ENCODE measurements at places on chromosomes 5 and 9.

DNA sequence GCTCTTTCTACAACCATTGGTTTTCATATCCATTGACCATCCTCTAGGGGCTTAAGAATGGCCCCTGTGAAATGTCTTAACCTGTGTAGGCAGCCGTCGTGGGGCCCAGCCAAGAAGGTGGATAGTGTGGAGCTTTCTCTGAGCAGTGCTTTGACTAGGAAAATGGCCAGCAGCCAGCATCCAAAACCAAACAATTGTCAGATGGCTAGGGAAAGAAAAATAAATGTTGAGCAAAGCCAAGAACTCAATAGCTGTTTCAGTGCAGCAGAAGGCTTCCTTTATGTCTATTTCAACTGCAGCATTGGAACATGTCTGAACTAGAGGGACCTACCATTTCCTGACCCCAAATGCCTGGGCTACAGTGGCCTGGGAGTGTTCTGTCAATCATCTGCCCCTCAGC lies 374.9 kb downstream of the TLE4 start:
- DNase-seq = no peak

GRCh38 chr9:35882263-35882848 lies 12.2 kb upstream of the OR13J1 start:
- peak; percentile 84 for DNase-seq

- no peak for DNase-seq
These were observed 254.7 kb upstream of the SLC30A5 start for GRCh38 chr5:68839019-68839552.

- no peak for DNase-seq
These were observed 32.1 kb upstream of the MVB12B start for GRCh38 chr9:126294331-126295081.

DNA sequence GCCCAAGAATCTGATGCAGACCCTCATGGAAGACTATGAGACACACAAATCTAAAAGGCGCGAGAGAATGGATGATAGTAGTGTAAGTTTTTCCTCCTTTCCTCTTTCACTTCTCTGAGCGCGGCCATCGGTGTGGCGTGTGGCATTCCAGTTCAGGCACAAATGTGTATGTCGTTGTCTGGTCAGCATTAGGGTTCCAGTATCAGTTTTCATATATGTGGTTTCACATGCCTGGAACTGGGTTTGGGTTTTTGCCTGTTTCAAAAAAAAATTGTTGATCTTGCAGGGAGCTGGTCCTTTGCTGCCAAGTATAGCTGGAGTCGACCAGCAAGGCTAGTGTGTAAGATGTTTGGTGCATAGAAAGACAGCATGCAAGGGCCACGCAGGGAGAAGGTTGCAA lies 51.5 kb downstream of the C9orf152 start:
- DNase-seq = no peak

- no peak for DNase-seq
These were observed 24.2 kb downstream of the C9orf50 start for GRCh38 chr9:129596541-129597331.

DNA sequence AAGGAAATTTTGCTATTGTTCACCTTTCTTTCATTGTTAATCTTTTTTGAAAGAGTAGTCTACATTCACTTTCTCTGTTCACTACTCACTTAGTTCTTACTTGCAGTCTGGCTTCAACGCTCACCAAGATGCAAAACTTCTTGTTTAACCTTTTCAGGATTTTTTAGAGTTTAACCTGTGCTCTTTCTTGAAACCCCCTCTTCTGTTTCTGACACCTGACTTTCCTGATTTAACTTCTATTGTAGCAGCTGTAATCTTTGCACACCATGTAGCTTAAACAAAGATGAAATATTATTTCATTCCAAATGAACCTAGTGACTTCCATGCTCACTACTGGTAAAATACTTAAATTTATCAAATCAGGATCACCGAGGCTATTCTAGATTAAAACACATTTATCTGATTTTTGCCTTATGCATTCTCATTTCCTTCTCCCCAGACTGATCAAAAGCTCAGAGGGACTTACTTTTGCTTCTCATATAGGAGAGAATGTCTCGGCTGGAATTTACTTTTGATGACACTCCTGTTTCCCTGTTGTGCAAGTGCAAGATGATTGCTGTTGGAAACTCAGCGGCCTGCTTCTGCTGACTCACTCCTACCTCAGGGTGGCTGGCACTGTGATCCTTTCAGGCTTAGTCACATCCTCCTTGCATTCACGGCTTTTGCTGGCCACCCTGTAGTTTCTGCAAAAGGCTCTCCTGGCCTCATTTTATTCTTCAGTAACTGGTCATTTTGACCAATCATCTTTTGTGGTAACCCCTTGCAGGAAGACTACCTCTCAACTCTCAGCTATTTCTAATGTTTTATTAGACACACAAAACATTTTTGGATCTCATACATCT lies 109.3 kb upstream of the IFNE start:
- no peak for DNase-seq

DNA sequence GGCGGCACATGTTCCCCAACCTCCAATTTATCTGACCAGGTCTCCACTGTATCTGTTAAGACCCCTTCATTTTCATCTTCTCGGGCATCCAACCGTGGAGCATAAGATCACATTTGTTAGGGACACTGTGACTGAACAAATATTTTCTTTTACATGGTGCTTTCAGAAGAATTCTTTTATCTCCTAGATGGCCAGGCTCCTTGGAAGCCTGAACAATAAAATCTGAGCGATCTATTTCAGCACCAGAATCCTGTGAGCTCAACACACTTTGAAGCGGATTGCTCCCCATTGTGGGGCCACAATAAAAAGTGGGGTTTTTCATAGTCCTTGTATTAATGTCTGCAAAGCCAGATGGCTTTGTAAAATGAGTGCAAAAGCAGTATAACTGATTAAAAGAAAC lies 273.7 kb downstream of the CD180 start:
- no peak for DNase-seq

DNA sequence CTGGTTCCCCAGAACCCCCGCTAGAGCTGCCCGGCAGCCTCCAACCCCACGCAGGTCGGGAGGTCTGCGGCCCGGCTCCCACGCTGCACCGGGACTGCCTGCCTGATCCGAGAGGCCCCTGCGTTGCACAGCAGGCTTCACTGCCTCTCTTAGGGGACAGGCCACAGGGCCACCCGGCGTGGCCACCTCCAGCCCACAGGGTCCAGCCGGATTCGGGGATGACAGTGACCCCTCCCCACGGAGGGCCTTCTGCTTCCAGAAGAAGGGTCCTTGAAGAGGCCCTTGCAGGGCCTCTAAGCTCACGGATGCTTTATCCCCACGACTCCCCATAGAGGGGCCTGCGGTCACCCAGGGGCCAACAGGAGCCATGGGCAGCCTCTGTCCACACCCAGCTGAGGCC lies 66.1 kb upstream of the PPP1R26 start:
- no peak for DNase-seq

- no peak for DNase-seq
These were observed 93.8 kb downstream of the ZNF354C start for GRCh38 chr5:179153921-179154345.

GRCh38 chr5:81749561-81750307 lies 1.2 kb downstream of the SSBP2 start:
- DNase-seq = peak; percentile 39

GRCh38 chr9:109286571-109286977 lies 34.3 kb downstream of the EPB41L4B start:
- no peak for DNase-seq

GRCh38 chr5:143226361-143226760 lies 177.1 kb downstream of the NR3C1 start:
- DNase-seq = no peak

GRCh38 chr9:8186560-8186959 lies 387.0 kb upstream of the DMAC1 start:
- DNase-seq = no peak

DNA sequence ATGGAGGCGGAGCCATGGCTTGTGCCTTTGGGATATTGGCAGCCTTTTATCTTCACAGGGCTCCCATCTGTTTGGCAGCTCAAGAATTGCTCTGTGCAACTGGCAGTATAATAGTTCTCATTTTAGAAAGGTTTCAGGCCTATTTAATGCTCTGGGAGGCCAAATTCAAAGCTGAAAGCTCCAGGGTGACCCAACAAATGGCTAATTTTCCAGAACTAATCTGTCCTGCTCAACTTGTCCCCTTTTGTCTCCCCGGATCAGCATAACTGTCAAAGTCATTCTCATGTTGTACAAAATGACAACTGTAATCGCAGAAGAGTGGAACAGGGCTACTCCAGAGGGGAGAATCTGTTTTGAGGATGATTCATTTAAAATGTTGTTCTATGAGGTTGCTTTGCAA lies 52.6 kb upstream of the CXCL14 start:
- no peak for DNase-seq

GRCh38 chr5:88049737-88050136 lies 218.9 kb downstream of the TMEM161B start:
- DNase-seq = no peak

DNA sequence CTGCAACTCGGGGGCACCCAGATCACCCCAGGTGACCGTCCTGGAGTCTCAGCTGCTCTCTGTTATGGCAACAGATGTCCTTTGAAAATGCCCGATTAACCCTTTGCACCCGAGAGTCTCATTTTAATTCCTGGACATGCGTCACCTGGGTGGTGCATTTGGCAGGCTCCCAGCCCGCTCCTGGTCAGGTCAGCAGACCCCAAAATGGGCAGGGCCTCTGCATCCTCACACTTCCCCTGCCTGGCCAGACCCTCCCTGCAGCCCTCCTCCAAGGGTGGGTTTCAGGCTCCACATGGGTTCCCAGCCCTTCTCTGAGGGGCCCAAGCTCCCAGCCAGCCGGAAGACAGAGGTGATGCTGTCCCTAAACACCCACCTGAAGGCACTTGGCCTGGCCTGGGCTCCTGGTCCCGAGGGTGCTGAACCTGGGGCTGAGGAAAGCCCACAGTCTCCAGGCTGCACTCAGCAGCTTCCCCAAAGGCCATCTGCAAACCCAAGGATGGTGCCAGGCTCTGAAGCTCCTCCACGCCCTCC lies 69.4 kb downstream of the PSMB7 start:
- peak; percentile 83 for DNase-seq

DNA sequence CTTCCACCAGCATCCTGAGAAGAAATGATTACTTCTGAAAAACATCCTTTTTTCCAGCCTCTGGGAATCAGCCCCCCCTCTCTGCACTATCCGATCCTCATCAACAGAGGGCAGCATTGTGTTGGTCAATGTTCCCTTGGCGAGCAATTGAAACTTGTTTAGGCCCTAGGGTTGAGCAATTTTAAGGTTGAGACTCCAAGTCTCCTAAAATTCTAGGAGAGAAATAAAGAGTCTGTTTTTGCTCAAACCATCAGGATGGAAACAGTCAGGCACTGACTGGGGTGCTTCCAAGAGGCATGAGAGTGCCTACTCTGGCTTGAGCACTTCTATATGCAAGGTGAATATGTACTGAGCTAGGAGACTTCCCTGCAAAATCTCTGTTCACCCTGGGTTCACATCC lies 12.4 kb upstream of the CYFIP2 start:
- DNase-seq = peak; percentile 39

GRCh38 chr9:87515006-87515405 lies 17.3 kb downstream of the DAPK1 start:
- DNase-seq = no peak

- no peak for DNase-seq
These were observed 126.6 kb downstream of the NSG2 start for GRCh38 chr5:174172152-174172551.

GRCh38 chr9:132114102-132114707 lies 34.5 kb upstream of the MED27 start:
- no peak for DNase-seq

DNA sequence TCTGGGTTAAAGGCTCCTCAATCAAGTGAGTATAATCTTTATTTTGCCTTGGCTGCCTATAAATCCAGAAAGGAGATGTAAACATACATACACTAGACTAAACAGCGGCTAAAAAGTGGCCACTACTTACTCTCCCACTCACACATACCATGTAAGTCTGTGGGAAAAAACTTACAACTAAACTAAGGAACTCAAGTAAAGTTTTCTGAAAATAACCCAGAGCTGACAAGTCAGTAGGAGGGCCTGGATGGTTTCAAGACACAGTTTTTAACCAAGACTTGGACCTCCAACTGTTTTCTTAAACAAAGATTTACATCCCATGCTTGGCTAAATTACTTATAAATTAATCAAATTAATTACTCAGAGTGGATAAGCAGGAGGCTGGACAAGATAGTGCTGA lies 64.5 kb downstream of the CEP120 start:
- DNase-seq = no peak

Measured in WERI-Rb-1 (cell line).